ENCODE measurements at places on chromosomes 5 and 9.

- DNase-seq = no peak
Measured at GRCh38 chr5:134046801-134047686, 42.3 kb upstream of the VDAC1 start.

- DNase-seq = no peak
Measured at GRCh38 chr5:4511996-4512656, 628.0 kb upstream of the ADAMTS16 start.

GRCh38 chr5:74765201-74765600 lies 1.7 kb downstream of the GFM2 start:
- DNase-seq = no peak

DNA sequence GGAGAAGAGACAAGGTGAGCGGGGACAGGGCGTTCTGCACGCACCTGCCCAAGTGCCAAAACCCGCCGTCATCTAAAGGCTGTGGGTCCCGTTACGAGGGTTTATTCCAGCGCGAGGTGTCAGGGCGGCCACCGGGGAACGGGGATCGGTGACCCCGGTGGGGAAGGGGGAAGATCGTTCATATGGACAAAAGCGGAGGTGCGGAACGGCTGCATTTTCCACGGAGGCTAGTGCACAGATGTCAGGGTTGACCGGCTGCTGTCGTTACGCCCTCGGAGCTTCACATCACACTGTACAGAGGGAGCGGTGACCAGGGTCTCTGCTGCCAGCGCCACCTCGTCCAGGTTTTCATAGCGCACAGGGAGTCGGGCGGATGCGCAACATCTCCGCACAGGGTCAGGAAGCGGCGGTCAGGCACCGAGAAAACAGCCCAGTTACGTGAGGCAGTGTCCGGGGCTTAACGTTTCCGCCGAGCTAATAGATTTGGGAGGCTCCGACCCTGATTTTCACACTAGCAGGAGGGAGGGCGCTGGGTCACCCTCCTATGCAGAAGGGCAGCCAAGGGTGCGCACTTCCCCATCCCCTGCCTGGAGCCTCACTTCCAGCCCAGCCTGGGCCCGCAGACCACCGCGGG lies 13.5 kb downstream of the BTNL9 start:
- no peak for DNase-seq

DNA sequence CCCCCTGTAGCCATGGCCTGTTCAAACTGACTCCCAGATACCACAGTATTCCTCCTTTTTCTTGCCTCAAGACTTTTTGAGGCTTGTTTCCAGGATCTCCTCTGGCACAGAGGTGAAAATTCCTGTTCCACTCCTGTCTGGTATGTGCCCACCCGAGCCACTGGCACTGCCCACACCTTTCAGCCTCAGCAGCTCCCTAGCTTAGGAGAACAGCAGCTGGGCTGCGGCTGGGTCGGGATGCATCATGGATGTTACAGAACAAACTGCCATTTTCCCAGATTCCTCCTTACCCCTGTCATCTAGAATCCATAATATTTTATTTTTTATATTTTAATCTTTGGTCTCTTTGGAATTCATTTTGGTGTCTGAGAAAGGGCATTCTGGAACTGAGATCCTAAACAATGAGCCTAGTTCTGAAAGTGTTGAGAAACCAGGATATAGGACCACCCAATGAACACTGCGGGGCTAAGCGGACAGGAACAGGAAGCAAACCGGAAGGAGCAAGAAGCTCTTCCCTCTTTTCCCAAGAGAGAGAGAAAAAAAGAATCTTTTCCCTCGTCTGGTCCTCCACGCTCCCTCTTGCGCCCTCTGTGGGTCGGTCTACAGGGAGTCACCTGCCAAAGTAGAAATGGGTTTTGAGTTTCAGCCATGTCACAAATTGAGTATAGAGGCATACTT lies 12.5 kb downstream of the OR2S2 start:
- peak; percentile 64 for DNase-seq

DNA sequence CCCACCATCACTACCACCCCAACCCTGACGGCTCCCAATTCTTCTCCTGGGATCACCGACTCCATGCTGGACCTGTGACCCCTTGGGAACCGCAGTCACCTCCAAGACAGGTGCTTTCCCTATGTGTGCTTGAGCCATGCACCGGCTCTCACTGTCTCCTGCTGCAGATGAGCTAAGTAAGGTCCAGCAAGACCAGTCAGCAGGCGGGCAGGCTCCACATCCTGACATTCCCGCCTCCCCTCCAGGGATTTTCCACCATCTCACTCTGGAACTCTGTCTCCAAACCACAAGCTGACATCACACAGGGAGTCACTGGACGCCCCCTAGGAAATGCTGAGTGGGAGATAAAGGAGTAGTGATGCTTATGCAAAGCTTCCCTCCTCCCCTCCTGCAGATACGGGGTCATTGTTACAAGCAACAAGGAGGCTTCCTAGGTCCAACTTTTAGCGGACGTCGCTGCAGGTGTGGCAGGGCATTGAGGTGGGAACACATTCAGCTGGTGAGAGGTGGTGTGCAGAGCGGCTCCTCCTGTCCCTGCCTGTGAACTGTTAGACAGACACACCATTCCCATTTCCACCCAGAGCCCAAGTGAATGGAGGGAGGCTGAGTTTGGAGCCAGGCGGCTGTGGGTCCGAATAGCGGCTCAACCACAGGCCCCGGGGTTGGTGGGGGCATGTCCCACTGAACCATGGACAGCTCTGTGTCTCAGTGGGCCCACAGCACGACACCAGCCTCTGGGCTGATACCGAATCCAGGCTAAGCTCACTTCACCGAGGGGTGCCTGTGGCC lies 129.2 kb upstream of the PHYKPL start:
- DNase-seq = no peak

DNA sequence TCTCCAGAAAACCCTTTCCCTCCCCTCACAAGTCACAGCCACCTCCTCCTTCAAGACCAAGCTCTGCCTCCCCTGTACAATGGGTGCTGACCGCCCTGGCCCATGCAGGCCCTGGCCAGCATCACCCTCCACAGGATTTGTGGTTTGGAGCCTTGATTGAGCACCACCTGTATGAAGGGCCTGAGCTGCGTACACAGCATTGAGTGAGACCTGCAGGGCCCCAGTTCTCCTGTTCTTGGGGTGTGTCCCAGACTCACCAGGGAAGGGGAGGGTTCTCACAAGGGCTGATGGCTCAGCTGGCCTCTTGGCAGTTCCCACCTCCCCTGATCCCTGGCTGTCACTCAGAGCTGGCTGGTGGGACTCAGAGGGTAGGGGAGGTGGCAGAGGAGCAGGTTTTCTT lies 63.7 kb upstream of the IER5L start:
- no peak for DNase-seq

DNA sequence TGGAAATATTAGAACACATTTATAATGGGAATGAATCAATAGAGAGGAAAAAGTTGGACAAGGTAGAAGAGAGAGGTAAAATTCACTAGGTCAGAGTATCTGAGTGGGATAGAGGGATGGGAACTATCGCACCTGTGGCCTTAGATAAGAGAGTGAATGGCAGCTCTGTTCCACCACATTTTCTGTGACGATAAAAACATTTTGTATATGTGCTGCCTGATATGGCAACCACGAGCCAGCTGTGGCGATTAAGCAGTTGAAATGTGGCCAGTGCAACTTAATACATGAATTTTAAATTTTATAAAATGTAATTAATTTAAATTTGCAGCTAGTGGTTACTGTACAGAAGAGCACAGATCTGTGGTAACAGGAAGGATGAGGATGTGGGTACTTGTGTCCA lies 46.7 kb downstream of the ZNF354A start:
- no peak for DNase-seq

DNA sequence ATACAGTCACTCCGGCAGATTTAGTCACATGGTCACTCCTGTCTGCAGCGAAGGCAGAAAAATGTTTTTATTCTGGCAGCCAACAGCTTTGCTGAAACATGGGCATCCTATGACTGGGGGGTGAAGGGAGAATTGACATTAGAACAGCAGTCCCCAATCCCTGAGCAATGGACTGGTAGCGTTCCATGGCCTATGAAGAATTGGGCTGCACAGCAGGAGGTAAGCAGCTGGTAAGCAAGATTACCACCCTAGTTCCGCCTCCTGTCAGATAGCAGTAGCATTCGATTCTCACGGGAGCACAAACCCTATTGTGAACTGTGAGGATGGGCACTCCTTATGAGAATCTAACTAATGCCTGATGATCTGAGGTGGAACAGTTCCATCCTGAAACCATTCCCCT lies 93.1 kb upstream of the FTMT start:
- DNase-seq = no peak

DNA sequence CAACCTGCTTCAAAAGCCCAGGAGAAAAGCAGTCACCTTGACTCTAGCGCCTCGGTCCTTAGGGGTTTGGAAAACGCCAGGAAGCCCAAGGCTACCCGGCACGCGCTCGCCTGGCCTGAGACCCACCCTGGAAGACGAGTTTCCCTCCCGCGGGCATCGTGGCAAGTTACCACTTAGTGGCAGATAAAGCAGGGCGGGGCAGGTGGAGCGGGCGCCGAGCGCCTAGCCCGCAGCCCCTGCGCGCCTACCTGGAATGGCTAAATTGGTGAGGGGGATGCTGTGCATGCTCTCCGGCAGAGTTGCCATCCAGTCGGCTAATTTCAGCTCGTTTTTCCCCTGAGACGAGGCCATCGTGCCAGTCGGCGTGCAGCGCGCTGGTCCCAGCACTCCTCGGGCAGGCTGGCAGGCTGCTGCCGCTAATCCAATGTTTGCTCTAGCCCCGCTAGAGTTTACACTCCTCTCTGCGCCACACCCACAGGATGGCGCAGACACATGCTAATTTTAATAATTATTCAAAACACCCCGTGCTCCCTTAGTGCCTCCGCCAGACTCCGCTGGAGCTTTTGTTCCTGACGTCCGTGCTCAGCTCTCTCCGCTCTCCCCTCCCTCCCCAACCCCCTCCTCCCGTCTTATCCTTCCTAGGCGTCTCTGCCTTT lies at the start of gene PLCXD3:
TSS of gene PLCXD3 (minus strand) at position 426 of the 656 bp plus-strand sequence. CDS start at position 351, 75 bp downstream.
- DNase-seq = no peak

DNA sequence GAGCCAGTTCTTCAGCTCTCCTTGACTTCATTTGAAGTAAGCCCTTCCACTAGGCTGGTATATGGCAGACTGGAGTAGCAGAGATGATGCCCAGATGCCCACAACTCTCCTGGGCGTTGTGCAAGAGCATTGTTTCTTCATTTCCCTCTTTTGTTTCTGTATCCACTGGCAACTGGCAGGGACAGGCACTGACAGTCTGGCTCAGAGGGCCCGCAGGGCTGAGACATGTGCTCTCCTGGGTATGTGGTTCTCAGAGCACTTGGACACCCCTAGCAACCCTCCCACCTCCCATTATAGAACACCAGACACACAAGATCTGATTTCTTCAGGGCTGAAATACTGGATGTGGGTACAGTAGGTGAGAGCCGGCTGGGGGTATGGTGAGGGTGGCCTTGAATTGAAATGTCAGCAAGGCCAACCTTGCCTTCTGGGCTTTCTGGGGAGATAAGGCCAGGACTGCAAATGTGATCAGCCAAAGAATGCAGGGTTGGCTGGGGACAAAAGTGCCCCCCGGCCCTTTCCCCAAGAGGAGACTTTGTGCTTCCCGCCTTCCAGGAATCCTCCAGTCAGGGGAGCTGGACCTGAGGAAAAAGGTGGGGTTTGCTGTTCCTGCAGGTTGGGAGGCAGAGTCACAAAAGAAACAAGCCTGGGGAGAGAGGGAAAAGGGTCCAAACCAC lies 28.6 kb upstream of the CTNNA1 start:
- no peak for DNase-seq

GRCh38 chr5:61280761-61281427 lies 51.2 kb upstream of the ZSWIM6 start:
- no peak for DNase-seq

DNA sequence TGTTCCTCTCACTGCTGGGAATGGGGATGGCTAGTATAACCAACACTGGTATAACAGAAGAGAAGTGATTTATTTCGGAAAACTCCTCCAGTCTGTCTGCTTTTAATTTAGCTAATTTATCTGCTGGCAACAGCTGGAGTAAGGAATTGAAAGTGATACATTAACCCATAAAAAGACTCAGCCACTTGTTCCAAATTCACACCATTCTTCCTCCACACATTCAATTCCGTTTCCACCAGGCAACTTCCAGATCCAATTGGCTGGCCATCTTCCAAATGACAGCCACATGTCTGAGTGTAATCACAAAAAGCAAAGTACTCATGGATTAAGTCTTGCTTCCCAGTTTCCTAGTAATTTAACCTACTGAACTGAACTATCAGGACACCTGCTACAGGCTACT lies 77.1 kb upstream of the RETREG1 start:
- DNase-seq = no peak

GRCh38 chr5:139903450-139903794 lies 107.8 kb downstream of the PSD2 start:
- no peak for DNase-seq

- no peak for DNase-seq
Measured at GRCh38 chr5:138425079-138425478, 13.8 kb upstream of the REEP2 start.

DNA sequence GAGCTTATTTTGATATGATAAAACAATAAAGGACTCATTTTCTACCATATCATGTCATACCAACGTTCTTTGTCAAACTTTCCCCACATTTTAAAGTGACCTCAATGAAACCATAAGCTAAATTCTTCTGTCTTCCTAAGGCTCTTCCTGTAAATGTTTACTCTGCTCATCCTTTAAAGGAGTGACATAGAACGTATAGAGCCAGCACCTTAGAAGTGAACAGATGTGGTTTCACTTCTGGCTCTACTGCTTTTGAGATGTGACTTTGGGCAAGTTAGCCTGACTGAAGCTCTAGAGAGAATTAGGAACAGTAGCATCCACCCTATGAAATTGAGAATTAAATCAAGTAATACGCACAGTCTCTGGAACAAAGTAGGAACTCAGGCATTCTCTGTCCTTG lies 24.1 kb downstream of the SAR1B start:
- DNase-seq = no peak

DNA sequence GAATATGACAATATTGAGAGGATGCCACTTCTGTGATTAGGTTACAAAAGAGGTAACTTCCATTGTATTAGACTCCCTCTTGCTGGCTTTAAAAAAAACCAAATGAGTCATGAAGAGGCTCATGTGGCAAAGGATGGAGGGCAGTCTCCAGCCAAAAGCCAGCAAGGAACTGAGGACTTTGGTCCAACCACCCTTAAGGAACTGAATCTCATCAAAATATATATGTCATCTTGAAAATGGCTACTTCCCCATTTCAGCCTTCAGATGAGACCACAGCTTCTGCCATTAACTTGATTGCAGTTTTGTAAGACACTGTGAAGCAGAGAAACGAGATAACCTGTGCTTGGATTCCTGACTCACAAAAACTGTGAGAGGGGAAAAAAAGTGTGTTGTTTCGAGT lies 15.5 kb upstream of the TRIM32 start:
- no peak for DNase-seq
